Iris pigment epithelial cell (primary cell): ENCODE measurements at places on chromosomes 5 and 9.

DNA sequence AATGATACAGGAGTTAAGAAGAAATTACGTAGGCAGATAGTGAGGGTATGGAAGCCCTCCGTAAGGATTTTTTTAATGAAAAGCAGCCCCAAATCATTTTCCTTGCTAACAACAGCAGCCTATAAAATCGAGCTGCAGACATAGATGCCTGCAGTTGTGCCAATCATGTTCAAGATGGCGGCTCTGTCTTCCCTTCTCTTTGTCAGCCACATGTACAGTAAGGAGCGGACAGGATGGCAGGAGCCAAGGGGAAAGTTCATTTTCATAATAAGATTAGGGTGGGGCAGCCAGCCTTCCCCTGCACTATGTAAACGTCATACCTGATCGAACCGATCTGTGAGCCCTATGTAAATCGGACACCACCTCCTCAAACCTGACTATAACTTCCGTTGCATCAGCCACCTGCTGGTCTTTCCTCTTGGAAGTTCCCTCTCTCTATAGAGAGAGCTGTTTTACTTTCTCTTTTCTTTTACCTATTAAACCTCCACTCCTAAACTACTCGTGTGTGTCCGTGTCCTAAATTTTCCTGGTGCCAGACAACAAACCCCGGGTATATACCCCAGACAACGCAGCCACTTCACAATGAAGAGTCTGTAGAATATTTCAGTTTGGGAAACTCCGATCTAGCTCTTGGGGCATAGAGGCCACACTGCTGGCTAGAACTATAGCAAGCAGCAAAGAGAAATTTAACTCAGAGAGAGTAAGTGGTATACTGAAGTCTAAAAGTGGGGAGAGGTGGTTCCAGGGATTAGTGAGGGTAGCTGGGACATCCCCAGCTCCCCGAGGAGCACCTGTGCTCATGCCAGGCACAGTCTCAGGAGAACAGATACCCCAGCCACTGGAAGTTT lies 20.8 kb upstream of the SLC24A2 start:
- no peak for DNase-seq

DNA sequence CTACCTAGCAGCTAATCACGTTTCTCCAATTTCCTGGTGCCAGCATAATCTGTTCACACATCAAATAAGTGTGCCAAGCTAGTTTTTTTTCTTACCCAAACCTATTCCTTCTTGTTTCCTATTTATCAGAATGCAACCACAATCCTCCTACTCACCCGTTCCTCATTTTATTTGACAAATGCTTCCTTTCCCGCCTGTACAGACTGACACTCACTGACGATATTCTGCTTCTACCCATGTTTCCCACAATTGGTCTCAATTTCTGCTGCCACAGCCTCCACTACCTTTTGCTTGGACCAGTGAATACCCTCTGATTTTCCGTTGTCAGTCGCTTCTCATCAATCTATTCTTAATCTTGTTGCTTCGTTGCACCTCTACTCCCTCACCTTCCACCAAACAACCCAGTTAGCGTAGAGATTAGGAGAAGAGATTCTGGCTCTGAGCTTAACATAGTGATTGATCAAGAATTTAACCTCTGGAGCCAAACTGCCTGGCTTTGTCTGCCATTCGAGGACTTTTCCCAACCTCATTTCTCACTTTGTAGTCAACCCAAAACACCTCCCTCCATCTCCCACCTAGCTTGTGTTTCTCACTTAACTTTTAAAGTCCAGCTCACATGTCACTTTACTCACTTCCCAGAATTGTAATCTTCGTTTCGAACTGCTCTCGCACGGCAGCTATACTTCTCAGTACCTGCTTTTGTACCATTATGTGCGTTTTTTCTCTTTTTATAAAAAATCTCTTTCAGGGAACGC lies 729 bp upstream of the TMEM38B start:
- DNase-seq: peak; percentile 1

DNA sequence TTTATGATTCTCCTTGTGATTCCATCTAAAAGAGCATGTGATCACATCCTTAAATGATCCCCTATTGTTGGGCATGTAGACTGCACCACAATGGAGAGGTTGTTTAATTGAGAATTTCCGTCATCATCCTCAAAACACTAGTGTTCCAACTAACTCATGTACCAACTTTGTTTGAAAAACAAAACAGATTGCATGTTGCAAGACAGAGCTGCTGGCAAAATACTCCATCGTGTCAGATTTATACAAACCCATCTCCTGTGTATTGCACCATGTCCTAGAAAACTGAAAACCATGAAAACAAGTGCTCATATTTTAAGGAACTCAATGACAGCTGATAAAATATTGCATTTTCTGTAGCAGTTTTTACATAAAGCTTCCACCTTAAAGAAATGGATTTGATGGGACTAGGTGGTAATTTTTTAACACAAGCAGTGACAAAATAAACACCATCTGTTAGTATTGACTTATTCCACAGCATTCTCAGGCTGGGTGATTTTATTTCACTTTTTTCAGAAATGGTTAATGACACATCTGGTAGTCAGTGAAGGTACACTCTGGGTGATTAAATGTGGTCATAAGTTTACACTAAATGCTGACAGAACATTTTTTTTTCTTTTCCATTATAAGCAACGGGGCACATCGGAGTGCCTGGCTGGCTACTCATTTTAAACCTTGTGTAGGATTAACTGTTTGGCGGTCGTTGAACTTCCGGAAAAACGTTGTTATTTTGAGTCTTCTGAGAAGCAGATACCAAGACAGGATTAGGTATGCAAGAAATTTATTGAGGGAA lies 602.9 kb upstream of the WWC1 start:
- DNase-seq: peak; percentile 84

- DNase-seq: peak; percentile 45
Observed at GRCh38 chr9:6147846-6148245, 67.8 kb upstream of the IL33 start.

DNA sequence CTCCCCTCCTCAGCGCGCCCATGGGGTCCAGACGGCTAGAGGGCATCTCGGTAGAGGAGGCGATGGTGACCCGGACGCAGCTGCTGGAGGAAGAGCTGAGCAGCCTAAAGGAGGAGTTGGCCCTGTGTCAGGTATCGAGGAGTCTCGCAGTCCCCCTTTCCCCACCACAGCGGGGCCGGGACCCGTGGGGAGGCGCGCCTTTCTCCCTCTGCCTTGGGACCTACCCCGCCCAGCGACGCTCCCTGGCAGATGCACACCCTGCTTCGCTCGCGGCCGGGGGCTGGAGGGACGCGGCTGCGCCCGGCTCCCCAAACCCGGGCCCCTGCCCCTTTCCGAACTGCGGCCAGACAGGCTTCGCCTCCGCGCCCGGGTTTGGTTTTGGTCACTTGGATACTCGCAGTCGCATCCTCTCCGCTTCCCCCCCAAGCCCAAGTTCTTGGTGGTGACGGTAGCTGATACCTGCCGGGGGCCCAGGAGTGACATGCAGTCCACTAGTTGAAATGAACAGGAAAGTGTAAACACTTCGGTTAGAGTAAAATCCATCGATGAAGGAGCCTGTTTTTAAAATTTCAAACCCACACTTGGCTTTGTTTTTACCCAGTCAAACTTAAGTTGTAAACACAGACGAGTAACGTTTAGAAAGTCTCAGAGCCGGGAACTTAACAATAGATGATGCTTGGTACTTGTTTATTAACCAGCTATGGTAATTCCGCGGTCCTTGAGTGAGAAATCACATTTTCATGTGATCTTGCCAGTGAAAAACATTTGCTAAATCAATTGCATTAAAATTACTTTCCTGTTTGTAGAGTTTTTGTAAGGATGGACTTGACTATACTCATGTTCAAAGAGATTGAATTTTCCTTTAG lies 688 bp downstream of the CNTLN start:
- DNase-seq: peak; percentile 37

DNA sequence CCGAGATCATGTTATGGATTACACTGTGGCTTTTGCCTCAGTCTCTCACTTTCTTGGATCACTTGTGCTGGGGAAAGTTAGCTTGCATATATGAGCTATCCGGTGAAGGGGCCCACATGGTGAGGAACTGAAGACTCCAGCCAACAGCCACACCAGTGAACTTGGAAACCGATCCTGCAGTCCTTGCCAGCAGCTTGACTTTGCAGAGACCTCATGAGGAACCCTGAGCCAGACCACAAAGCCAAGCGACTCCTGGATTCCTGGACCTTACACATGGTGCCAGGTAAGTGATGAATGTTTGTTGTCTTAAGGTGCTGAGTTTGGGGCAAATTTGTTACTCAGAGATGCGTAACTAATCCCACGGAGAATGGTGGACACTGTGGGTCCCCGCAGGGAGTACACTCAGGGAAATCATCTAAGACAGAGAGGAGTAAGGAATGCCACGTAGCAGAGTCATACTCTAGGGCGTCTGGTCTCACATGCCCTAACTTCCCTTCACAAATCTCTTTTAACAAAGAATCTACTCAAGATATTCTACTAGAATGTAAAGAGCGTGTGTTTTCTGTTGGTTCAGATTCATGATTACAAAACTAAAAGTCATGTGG lies 76.5 kb upstream of the PJA2 start:
- DNase-seq: no peak

GRCh38 chr5:109743770-109744212 lies 54.1 kb downstream of the MAN2A1 start:
- DNase-seq: peak; percentile 96

GRCh38 chr9:122297512-122297911 lies 32.8 kb downstream of the MRRF start:
- DNase-seq: no peak

- DNase-seq: no peak
Observed at GRCh38 chr5:155556222-155556621, 542.7 kb downstream of the KIF4B start.

DNA sequence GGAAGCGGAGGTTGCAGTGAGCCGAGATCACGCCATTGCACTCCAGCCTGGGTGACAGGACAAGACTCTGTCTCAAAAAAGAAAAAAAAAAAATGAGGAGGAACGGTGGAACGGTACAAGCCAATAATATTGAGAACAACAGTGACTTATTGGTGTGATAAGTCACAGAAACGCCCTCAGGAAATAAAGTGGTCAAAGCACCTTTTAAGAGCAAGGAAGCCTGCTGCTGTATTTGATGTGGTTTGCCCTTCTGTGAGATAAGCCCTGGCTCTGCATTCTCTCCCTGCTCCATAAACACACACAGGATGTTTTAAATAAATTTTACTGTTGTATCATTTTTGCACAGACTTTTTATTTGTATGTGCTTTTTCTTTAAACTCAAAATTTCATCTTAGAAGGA lies 269.9 kb upstream of the MSX2 start:
- DNase-seq: no peak

DNA sequence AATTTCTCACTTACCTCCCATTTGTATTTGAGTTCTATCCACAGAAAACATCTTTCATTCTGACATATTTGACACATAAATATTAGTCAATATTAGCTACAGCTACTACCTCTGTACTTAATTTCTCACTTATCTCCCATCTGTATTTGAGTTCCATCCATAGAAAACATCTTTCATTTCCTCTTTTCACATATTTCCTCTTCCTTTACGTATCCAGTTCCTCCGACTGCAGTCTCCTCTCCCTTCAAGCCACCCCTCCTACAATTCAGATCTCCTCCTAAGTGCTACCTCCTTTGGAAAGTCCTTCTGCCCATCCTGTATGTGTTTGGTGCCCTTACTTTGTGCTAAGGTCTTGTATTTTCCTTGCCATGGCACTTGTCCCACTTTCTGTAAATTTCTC lies 1.6 kb downstream of the SREK1IP1 start:
- DNase-seq: no peak

DNA sequence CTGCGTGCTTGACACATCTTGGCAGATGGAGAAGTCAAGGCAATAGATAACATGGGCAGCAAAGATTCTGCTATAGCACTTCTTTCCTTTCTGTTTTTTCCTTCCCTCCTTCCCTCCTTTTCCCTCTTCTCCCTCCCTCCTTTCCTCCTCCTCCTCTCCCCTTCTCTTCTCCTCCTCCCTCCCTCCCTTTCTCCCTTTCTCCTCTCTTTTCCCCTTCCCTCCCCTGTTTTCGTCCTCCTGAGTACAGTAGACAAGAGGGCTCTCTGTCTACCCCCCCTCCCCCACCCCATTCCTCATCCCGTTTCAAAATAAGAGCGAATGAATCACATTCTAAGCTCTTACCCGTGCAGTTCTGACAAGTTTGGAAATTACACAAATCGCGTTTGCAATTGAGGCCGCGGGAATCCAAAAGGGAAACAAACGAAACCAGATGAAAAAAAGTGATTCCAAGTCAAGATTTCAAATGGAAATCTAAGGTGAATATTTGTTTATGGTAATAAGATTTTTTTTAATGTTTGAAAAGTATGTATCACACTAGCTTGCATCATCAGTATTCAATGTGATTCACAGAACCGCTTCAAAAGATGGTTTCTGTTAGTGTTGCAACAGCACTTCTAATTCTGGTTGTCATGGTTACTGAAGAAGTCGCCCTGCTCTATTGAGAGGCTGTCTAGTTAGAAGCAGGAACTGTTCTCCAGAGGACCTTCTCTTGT lies 1.3 kb downstream of the NIM1K start:
- peak; percentile 95 for DNase-seq

GRCh38 chr5:33601881-33602280 lies 161.1 kb downstream of the TARS1 start:
- DNase-seq: no peak

DNA sequence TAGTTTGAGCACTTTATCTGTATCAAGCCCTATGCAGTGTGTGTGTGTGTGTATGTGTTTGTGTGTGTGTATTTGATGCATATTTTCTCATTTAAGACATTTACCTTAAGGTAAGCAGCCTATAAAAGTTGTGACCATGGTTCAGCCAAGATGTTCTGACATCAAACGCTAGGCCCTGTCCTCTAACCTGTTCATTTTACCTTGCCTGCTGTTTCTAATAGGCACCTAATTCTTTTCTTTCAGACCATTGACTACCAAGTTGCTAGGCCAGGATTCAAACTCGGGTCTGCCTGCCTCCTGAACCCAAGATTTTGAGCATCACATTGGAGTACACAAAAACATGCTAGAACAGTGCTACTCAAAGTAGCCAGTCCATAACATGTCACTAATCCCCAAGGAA lies 274.5 kb downstream of the PLK2 start:
- DNase-seq: no peak

DNA sequence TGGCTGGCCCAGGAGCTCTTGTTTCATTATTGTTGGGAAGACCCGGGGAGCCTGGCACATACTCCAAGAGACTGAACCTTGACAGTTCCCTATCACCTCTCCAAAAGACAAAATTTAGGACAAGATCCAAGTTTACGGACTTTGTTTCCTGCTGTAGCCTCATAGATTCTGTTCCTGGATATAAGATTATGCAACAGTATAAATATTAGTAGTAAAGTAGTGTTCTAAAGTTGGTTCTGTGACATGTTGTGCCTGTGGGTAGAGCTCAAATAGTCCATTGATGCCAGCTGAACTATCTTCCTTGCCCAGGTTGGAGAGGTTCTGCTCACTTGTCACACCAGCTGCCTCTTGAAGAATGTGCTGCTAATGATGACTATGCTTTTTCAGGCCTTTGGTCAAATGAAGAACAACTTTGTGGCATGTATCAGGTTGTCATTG lies 430.2 kb downstream of the DMAC1 start:
- DNase-seq: peak; percentile 1

- peak; percentile 91 for DNase-seq
Observed at GRCh38 chr5:159905496-159905895, 10.8 kb upstream of the ADRA1B start.

- DNase-seq: no peak
Observed at GRCh38 chr9:74281674-74282073, 215.5 kb upstream of the RORB start.
